AG08395 (cell line): ENCODE measurements at places on chromosomes 4 and X.

DNA sequence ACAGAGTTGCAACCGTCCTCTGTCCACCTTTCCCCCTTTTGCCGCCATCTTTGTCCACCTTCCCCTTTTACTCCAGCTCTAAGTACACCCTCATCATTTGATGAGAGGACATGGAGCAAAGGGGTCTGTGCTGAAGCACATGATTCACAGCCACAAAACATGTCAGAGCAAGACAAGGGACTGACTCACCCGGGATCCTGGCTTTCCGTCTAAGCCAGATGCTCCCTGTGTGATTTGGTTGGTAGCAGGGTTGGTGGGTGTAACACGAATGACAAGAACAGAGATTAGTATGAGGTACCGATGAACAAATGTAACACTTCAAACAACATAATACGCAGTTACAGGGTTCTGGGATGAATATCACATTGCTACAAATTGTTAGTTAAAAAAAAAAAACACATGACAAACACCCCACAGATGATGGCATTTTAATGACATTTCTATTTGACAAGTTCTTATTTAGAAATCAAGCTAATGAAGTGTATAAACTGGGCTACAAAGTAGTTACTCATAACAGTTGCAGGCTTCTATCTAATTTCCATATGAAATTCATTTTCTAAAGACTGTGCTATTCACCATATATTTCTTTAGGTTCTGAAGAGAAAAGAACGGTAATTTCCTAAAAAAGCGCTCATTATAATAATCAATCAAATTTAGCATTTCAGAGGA, 71.4 kb upstream of the ETNPPL start:
- DNase-seq: peak; percentile 48

DNA sequence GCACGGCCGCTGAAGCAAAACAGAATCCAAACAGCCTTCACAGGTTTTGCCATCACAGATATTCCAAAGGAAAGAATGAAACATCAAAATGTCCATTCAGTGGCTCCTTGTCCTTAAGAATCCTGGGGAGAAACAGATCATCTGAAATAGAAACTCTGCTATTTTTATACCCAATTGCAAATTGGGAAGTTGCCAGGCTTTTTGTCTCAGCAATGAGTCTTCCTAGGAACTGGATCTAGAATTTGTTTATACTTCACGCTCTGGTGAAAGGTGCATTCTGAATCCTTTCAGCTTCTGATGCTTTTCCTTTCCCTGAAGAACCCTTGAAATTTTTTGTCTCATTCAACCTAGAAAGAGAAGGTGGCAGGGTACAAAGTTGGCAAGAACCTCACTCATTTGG, 218.9 kb downstream of the FBXW7 start:
- DNase-seq: peak; percentile 33

GRCh38 chrX:85136409-85136808, 107.2 kb downstream of the SATL1 start:
- no peak for DNase-seq

- DNase-seq: no peak
Observed at GRCh38 chr4:7186031-7186430, 6.3 kb upstream of the SORCS2 start.

- DNase-seq: no peak
Observed at GRCh38 chr4:137635601-137636000, 103.3 kb upstream of the PCDH18 start.

- DNase-seq: no peak
Observed at GRCh38 chr4:90621080-90621479, 493.9 kb downstream of the CCSER1 start.

DNA sequence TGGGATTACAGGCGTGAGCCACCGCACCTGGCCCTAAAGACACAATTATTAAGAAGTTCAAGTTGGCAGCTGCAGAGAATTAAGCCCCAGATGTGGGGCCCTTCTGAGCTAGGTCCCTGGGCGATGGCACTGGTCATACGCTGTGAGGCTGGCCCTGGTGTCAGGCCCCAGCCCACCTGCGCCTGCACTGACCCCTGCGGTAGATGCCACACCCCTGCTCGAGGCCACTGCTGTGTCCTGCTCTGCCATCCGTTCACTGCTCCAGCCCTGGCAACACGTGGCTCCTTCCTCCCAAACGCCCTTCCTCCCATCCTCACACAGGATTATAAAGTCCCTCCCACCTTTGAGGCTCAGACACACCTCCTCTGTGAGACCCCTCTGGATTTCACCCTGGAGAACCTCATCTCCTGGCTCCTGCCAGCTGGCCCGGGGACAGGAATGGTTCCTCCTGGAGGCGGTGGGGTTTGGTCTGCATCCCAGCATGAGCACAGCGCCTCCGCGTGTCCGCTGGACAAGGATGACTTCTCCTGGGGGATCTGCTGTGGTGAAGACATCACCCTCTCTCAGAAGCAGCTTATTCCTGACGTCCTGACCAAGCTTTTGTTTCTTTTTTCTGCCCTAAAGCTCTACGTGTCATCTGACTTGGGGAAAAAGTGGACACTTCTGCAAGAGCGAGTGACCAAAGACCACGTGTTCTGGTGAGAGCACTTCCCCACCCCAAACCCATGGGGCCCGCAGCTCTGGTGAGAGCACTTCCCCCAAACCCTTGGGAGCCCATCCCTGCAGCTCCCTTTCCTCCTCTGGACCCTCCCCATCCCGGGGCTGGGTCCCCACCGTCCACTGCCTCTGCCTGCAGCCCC, 219.0 kb upstream of the PSAPL1 start:
- DNase-seq: no peak

GRCh38 chrX:15998350-15998749, 125.0 kb upstream of the GRPR start:
- DNase-seq: no peak

- no peak for DNase-seq
Observed at GRCh38 chr4:170652571-170652970, 562.8 kb upstream of the AADAT start.
